ENCODE measurements at places on chromosomes 5 and 9.

DNA sequence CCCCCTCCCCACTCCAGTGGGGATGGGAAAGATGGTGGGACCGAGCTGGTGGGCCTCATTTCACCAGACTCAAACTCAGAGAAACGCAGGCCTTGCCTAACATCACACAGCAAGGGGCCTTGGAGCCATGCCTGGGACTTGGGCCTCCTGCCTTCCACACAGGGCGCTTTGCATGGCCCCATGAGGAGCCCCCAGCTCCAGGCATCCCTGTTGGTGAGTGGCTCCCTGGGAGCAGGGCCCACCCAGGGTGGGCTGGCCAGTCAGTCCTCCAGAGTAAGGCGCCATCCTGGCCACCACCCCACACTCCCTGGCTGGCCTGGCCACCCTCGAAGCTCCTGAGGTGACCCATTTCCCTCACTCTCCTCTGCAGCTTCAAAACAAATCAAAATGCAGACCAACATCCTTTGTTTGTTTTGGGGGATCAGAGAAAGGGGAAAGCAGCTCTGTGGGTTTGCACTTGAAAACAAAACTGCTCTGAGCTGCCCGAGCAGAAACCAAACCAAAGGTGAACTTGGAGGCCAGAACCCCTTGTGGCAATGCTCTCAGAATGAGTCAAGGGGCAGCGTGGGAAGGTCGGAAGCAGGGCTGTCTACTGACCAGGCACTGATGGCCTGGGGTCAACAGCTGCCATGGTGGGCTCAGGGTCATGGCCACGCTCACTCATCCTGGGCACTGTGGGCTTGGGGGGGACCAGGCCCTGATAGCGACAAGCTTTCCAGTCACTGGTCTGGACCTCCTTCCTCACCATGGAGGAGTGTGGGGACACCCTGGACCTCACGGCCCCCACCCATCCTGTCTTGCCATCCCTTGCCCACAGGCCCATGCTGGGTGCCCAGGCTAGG is 37.0 kb upstream of the VDAC1 start:
- H3K4me1 ChIP-seq: peaks cover 60% of the 10 kb centered on the region
- H3K36me3 ChIP-seq: no peaks in the 10 kb centered on the region
- DNase-seq: no peak
- H3K27ac ChIP-seq: peak overlapping the region; percentile 36
- H3K27me3 ChIP-seq: no peaks in the 10 kb centered on the region

- no peak overlapping the region for H3K27ac ChIP-seq
- H3K27me3 ChIP-seq: no peaks in the 10 kb centered on the region
- H3K36me3 ChIP-seq: no peaks in the 10 kb centered on the region
- no peaks in the 10 kb centered on the region for H3K4me1 ChIP-seq
- no peak for DNase-seq
These were observed 49.0 kb downstream of the C5orf15 start for GRCh38 chr5:133919148-133920136.

DNA sequence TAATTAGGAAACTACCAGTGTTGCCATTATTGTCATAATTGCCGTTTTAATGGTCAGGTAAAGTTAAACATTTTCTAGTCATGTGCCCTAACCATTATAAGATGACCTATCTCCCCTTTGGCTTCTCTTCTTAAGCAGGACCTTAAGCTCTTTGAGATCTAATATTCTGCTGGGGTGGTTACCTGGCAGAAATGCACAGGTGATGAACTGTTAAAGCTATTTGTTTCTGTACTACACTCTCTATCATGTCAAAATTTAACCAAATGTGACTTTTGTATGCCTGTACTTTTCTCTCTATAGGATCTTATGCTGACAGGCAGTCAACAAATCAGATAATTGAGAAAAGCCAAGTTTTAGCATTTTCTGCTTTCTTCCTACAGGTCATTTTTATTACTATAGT is 23.3 kb downstream of the ALDH1A1 start:
- no peak overlapping the region for H3K4me3 ChIP-seq
- no peaks in the 10 kb centered on the region for H3K36me3 ChIP-seq
- no peak for DNase-seq
- H3K27me3 ChIP-seq: no peaks in the 10 kb centered on the region
- H3K27ac ChIP-seq: no peak overlapping the region

DNA sequence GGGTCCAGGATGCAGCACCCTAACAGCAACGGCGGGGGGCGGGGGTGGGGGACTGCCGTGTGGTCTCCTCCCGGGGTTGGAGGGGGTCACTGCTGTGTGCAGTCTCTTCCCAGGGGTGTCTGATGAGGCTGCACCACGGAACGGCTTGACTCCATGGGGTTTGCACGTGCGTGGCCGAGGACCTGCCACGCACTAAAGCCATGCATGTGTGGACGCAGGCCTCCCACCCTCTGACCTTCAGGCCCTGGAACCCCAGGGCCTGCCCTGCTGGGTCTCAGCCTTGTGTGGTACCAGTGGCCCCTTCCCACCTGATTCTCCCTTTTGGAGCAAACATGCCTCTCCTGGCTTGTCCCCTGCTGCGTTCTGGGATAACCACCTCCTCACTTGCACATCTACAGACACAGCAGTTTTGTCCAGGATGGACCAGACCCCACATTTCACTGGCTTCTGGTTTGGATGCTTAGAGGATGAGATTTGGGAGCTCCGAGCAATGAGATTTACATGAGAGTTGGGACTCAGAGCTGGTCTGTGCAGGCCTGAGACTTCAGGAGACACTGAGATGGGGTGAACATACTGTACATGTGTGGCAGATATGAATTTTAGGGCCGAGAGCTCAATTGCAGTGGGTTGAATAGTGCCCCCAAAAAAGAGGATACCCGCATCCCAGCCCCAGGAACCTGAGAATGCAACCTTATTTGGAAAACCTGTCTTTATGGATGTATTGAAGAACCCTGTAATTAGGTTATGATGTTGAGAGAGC is 45.8 kb downstream of the SLC12A7 start:
- no peak overlapping the region for H3K27ac ChIP-seq
- H3K4me3 ChIP-seq: no peak overlapping the region
- H3K36me3 ChIP-seq: peaks cover 67% of the 10 kb centered on the region
- no peak for DNase-seq
- no peaks in the 10 kb centered on the region for H3K4me1 ChIP-seq
- no peaks in the 10 kb centered on the region for H3K27me3 ChIP-seq

- no peak for DNase-seq
- no peak overlapping the region for H3K4me3 ChIP-seq
- H3K36me3 ChIP-seq: no peaks in the 10 kb centered on the region
- H3K4me1 ChIP-seq: no peaks in the 10 kb centered on the region
- H3K27ac ChIP-seq: no peak overlapping the region
- no peaks in the 10 kb centered on the region for H3K27me3 ChIP-seq
These were observed 47.6 kb upstream of the RNU6ATAC start for GRCh38 chr9:134211811-134212485.

GRCh38 chr9:3271581-3271980 is 254.2 kb downstream of the RFX3 start:
- peaks cover 42% of the 10 kb centered on the region for H3K36me3 ChIP-seq
- H3K4me1 ChIP-seq: no peaks in the 10 kb centered on the region
- H3K27ac ChIP-seq: no peak overlapping the region
- H3K27me3 ChIP-seq: no peaks in the 10 kb centered on the region
- no peak for DNase-seq

GRCh38 chr5:138472353-138472752 is 7.1 kb downstream of the EGR1 start:
- no peaks in the 10 kb centered on the region for H3K27me3 ChIP-seq
- H3K27ac ChIP-seq: no peak overlapping the region
- H3K36me3 ChIP-seq: peaks cover 4% of the 10 kb centered on the region
- DNase-seq: no peak
- no peak overlapping the region for H3K4me3 ChIP-seq
- peaks cover 9% of the 10 kb centered on the region for H3K4me1 ChIP-seq
